ENCODE measurements at places on chromosomes 1 and 21.

DNA sequence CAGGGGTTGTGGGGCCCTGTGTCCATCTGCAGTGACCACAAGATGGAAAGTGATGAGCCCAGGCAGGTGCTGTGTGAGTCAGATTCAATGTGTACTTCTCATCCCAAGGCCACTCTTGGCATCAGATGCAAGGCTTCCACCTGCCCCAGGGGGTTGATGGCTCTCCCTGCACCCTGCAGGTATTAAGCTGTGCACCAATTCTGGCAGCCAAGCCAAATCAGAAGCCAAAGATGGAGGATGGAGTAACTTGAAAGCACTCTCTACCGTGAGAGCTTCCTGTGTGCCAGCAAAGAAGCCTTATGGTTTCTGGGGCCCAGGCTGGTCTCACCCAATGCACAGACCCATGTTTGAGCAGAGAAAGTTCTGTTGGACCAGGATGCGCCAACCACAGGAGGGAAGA lies 44.3 kb upstream of the TENT5C start:
- no peak for DNase-seq

DNA sequence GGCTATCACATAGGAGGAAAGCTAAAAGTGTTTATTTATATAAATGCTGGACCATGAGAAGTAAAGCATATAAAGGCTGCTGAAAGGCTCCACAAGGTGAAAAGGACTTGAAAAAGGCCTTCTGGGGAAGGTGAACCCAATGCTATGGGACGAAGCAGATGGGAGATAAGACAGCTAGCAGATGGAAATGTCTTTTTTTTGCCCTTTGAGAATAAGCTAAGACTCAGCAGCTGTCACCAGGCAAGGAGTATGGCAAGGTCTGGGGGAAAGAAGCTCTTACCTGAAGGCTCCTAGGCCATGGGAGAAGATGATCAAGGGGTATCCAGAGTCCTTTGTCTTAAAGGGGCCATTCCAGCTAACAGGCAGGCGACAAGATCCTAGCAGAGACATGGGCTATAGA lies 9.9 kb downstream of the PAFAH2 start:
- no peak for DNase-seq

- DNase-seq = no peak
Observed at GRCh38 chr1:25774921-25775771, 24.8 kb upstream of the SELENON start.

DNA sequence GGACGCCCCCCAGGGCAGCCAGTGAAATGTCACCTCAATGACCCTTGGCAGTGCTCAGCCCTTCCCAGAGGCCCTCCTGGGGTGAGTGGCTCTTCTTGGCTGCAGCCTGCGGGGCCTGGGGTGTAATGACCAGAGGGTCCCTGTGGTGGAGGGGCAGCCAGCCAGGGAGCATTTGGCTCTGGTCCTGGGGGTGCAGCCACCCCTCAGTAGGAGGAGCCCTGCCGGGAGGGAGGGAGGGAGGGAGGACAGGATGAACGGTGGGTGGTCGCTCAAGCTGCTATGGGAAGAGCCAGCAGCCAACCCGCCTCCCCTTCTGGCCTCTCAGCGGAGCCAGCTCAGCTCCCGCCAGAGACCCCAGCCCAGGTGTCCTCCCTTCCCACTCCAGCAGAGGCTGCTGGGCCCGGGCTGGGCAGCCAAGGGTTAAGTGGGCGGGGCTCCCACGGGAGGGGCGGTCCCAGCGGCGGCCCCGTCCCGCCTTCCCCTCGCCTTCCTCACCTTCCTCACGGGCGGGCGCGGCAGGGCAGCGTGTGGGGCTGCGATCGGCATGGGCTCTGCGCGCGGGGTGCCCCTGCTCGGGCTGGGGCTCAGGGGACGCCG lies 9.0 kb upstream of the PLCH2 start:
- DNase-seq = no peak
